ENCODE measurements at places on chromosomes 12 and 14.

DNA sequence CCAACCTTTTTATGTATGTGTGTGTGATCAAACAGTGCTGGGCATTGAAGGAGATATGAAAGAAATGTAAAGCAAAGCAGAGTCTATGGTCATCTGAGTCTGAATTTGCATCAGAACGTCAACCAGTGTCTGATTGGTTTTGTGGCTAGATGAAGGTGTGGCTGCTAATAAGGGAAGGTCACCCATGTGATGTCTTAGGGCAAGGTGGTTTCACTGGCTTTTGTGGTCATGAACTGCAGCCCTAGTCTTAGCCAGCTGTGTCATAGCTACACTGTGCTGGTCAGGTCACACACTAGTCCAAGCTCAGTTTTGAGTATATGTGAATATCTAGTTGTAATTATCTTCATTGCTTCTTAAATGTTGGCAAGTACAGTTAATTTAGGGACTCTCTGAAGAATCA is 105.8 kb downstream of the TGFB3 start:
- DNase-seq = no peak

DNA sequence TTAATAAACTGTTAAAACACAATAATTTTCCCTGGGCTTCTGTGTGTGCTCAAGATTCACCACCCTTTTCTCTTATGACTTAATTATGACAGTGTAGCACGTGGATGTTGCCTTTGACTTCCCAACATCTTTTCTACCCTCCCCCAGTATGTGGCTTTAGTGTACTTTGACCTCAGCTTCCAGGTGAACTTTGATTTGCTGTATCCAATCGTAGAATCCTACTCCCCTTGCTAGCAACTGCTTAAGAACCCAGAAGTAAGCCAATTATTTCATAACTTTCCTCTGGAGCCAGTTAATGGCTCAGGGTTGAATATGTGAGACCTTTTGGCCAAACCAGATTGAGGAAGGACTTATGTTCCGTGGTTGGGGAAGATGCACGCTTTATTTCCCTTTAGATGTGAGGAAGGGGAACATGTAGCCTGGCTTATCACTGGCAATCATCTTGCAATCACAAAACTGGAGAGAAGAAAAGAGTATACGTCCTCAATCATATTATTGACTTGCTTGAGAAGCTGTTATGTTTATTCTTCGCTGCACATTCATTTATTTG is 259.6 kb upstream of the ATP2B1 start:
- no peak for DNase-seq

GRCh38 chr12:28930704-28931103 is 218.4 kb upstream of the FAR2 start:
- DNase-seq = no peak

GRCh38 chr12:111775205-111776193 is 8.8 kb downstream of the ALDH2 start:
- DNase-seq = peak; percentile 90

DNA sequence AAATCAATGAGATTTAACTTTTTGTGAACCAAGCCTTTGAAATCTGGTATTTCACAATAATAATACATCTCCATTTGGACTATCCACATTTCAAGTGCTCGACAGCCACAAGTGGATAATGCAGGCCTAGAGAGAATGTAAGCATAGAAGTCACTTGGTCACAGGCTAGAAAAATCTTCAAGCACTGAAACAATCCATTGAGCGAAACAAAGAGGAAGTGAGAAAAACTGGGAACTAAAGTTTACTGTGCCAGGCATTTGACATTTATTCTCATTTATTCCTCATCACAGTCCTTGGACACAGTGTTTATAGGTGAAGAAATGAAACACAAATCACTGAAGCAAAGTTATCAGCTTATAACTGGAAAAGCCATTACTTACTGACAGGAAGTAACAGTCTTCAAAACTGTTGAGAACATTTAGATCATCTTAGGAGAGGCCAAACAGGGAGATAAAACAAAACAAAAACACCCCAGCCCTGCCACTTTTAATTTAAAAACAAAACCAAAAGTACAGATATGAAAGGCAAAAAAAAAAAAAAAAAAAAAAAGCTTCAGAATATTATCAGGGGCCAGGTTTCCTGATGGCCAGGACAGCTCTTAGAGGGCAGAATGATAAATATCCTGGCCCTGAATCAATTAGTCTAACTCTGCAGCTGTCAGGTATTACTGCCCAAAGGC is 29.2 kb downstream of the GNS start:
- no peak for DNase-seq

- no peak for DNase-seq
Observed at GRCh38 chr12:54340846-54341245, 15.9 kb downstream of the COPZ1 start.

- no peak for DNase-seq
Observed at GRCh38 chr12:25566202-25566949, 13.3 kb upstream of the LMNTD1 start.

GRCh38 chr14:87678624-87679023 is 314.4 kb downstream of the GALC start:
- no peak for DNase-seq

DNA sequence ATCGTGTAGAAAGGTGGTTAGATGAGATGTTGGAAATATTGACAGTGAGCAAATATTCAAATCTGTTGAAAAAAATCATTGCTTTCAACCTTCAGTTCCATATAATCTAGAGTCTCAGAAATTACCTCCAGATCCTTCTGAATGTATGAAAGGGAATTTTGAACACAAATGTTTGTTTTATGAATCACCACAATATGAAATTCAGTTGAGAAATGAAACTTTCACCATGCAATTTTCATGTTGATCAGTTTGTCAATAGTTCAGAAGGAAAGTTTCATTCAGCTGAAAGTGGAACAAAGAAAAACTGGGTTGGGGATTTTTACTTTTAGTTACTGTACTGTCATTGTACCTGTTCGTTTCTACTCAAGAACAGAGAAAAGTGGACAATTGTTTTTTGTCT is 953.6 kb downstream of the SLC6A15 start:
- no peak for DNase-seq

DNA sequence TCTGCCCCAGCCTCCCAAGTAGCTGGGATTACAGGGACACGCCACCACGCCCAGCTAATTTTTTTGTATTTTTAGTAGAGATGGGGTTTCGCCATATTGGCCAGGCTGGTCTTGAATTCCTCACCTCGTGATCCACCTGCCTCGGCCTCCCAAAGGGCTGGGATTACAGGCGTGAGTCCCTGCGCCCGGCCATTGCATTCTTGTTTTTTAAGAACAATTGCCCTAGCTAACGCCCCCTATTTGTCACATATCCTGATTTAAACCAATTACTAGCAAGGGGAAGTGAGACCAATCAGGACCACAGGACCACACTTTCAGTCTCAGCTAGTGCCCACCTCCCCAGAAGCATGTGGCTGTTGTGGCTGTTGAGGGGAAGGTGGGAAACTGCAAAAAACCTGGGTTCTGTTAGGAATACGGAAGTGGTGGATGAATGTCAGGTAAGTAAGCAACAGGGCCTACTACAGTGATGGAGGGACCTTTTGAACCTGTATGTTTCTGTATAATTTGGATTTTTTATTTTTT is 37.8 kb upstream of the NFYB start:
- no peak for DNase-seq

DNA sequence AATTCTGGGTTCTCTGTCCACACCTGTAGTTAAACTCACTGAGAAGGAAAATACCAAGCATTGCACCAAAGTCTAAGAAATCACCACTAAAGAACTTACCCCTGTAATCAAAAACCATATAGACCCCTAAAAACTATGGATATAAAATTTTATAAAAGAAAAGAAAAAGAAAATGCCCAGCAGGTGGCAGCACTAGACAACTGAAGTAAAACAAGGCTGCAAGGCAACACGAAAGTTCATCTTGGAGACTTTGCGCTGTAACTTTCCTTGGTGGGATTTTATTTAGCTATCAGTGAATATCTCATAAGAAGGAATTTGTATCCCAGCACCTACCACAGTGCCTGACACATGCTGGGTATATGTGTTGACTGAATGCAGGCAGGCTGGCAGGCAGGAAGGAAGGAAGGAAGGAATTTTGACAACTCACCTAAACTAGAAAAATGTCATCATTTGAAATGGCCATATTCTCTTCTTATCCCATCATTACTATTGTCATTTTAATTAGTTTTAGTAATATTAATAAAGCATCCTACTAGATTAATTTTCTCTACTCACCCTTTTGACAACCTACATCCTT is 68.2 kb upstream of the ETV6 start:
- DNase-seq = peak; percentile 77

GRCh38 chr12:80121661-80122060 is 22.3 kb downstream of the OTOGL start:
- no peak for DNase-seq

GRCh38 chr12:44771485-44772021 is 104.6 kb downstream of the NELL2 start:
- DNase-seq = no peak

DNA sequence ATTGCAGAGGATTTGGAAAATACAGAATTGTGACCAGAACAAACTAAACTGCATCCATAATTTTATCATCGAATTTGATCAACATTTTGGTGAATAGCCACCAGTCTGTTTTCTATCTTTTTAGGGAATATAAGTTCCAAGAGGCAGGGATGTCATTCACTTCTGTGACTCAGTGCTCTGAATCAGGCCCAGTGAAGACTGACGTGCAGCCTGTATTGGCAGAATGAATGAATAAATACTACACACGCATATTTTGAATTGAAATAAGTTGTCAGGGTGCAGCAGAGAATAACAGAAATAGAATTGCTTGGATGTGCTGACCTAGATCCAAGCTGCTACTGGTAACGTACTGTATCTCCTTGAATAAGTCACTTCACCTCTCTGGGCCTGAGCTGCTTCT is 1.3 kb upstream of the EMP1 start:
- DNase-seq = no peak

- no peak for DNase-seq
Observed at GRCh38 chr14:68493152-68493911, 299.5 kb downstream of the ZFP36L1 start.

- no peak for DNase-seq
Observed at GRCh38 chr12:88472775-88473174, 107.5 kb downstream of the KITLG start.

DNA sequence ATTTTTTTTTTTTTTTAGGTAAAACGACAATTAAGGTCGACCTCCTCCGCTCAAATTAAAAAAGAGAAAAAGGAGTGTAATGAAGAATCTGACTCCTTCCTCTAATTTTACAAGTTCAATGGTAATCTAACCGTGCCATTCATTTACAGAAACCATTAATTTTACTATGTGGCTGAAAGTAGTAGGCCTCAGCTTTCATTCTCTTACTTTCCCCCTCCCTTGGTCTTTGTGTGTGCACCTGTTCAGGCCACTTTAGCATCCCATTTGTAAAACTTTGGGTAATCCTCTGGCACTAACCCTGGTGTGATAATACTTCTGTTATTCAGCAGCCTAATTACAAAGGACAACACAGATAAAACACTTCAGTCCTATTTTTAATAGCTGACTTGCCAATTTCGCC is 128.1 kb downstream of the ASCL1 start:
- DNase-seq = no peak

GRCh38 chr12:123024819-123025391 is 44.4 kb downstream of the ARL6IP4 start:
- DNase-seq = no peak

- no peak for DNase-seq
Observed at GRCh38 chr12:104566244-104566993, 109.7 kb downstream of the CHST11 start.

DNA sequence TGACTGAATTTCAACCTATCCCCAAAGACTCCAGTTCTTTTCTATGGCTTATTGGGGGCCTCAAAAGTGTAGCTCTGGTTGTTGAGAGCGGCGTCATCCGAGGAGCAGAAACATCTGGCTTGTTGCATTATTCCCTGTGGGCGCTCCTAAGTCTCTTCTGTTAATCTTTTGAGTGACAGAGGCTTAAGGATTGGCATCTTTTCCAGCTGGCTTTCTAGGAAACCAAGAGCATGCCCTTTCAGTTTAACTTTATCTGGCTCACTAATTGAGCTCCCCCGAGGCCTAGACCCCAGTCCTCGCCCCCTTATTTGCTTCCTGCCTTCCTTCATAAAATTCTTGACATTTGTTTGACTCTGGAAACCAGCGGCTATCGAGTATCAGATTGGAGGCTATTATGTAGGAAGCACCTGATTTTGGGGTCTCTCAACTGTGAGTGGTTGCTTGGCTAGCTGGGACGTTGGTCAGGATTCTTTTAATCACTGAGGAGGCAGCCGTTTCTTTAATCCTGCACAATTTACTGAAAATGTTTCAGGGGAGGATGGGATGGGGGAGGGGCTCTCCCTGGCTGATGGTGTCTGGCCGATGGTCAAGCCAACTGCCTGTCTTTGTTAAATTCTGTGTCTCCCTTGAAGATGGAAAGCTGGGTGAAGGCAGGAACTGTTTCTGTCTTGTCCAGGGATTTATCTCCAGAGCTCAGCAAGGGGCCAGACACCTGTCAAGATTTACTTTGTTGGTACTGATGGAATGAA is 3.1 kb downstream of the SMOC1 start:
- no peak for DNase-seq

DNA sequence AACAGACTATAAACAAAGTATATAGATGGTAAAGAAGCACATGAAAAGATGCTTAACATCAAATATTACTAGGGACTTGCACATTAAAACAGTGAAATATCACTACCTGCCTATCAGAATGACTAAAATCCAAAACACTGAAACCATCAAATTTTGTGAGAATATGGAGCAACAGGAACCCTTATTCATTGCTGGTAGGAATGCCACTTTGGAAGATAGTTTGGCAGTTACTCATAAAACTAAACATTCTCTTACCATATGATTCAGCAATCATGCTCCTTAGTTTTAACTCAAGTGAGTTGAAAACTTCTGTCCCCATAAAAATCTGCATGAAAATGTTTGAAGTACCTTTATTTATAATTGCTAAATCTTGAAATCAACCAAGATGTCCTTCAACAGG is 297.6 kb downstream of the DAD1 start:
- DNase-seq = no peak

DNA sequence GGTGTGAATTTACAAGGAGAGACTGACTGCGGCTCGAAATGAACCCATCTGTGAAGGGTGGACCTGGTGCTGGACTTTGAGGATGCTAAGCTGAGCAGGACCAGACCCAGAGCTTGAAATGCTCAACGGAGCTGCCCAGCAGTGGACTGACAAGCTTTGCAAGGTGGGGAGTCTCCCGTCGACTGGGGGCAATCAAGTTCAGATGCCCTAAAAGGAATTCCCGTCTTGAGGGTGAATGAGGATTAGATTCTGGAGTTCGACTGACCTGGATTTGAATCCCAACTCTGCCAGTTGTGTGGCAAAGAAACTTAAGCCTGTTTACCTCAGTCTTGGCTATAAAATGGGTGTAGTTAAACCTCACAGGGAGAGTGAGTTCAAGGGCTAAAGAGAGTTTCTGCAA is 204.4 kb upstream of the LHX5 start:
- DNase-seq = no peak

- DNase-seq = no peak
Observed at GRCh38 chr12:69619050-69619449, 8.3 kb upstream of the LRRC10 start.

- no peak for DNase-seq
Observed at GRCh38 chr14:69719501-69719951, 47.4 kb upstream of the SRSF5 start.

All from pons (tissue), 1 donor.